Uterus (tissue), 4 donors: ENCODE measurements at places on chromosomes 1 and 21. TPM values are rescaled to one million over a fixed set of nuclear protein-coding genes. Genes with fewer than 3 reads are reported as not detected.

S100A10 gene
- total RNA-seq = 21.8 TPM

DNA sequence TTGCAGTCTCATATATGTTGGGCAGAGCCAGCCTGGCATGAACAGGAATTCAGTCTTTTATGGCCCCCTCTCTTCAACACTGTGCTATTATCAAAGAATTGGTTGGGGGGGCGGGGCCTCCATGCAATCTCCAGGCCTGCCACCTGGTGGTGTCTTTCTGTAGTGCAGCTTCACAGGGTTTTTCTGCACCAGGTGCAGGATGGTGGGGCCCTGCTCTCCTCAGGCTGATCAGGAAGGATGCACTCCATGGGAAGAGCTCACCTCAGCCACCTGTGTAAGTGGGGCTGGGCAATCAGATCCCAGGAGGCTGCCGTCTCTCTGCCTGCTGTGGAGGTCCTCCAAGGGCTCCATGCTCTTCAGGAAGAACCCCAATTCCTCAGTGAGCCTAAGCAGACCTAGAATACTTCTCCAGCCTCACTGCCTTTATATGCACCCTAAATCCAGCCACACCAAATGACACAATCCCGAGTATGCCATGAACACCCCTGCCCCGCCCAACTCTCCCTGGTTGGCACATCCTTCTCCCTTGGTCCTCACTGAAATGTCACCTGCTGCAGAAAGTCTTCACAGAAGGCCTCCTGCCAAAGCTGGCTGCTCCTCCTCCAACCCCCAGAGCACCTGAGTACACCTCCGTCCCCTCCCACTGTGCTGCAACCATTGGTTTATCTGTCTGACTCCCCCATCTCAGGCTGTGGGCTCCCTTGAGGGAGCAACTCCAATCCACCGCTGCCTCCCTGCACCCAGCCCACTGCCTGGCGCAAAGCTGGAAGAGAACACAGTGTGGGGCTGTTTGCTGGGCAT, 16.5 kb downstream of the STK40 start:
- DNase-seq = peak; percentile 71

DNA sequence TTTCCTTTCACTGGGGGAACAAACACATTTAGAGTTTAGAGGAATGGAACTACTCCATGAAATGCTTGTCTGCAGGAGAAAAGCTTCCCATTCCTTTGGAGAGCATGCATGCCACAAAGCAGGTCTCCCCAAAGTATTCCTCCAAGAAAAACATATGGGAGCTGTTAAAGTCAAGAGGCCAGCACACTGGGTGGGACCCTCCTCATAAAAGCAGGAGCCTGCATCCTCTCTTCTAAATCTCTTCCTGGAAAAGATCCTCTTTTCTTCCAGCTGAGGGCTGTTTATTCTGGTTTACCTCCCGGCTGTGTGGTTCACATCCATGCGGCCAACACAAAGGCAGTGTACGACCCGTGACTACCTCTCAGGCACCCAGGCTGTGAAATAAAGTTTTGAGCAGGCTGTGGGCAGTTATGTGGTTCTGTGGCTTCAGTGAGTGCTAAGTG, 103.4 kb downstream of the TENT5C start:
- DNase-seq = no peak

- no peak for DNase-seq
Observed at GRCh38 chr1:199054694-199055093, 415.9 kb downstream of the PTPRC start.

DNA sequence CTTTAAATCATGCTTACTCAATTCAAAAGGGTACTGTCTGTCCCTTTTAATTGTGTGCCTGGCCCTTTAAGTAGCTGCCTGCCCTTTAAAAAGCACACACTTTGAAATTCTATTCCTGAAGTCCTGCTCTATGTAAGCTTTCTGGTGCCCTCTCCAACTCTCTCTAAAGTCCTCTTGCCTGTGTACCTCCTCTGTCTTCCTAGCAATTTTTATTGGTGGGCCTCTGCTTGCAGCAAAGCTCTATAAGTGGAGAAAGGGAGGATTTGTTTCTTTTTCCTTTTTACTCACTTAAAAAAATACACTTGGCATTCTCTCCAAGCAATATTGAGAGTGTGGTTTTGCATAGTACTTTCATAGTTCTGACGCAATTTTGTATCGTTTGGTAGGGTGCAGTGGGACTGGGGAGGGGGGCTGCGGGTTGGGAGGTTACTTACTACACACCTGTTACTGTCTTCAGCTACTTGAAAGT, 135.4 kb downstream of the LMO4 start:
- no peak for DNase-seq

DNA sequence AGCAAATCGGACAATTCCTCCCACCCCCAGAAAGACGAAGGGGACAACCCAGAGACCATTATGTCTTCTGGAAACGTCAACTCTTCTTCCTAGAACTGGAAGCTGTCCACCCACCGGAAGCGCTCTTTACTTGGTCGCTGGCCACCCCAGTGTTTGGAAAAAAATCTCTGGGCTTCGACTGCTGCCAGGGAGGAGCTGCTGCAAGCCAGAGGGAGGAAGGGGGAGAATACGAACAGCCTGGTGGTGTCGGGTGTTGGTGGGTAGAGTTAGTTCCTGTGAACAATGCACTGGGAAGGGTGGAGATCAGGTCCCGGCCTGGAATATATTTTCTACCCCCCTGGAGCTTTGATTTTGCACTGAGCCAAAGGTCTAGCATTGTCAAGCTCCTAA, 3.2 kb downstream of the S1PR1 start:
- DNase-seq = no peak

DNA sequence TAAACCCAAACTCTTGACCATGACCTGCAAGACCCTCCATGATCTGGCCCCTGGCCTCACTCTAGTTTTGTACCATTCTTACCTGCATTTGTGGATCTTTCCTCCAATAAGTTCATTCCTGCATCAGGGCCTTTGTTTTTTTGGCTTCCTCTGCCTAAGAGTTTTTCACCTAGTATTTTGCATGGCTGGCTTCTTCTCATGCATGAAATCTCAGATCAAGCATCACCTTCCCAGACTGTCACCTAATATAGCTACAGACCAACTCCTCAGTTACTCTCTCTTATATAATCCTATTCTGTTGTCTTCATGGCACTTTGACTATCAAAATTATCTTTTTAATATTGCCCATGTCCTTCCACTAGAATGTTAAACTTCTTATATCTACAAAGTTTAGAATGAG, 54.2 kb downstream of the BTBD8 start:
- no peak for DNase-seq

GRCh38 chr21:38494703-38495102, 3.6 kb downstream of the ERG start:
- no peak for DNase-seq
